Osteoblast (primary cell): ENCODE measurements at places on chromosomes 5 and 9. TPM values are rescaled to one million over a fixed set of nuclear protein-coding genes. Genes with fewer than 3 reads are reported as not detected.
A peak's percentile ranks its signal among the peaks of the same experiment; 100 is the strongest.

The CAVIN4 gene
- total RNA-seq, result 1.4 and 1.5 TPM in 2 replicates

The PPIC gene
- total RNA-seq, result 92.8 and 109 TPM in 2 replicates

- H3K27ac ChIP-seq, result no peak overlapping the region
- DNase-seq, result no peak
- H3K4me1 ChIP-seq, result no peaks in the 10 kb centered on the region
- no peak overlapping the region for H3K4me3 ChIP-seq
These were observed 23.0 kb upstream of the KIF2A start for GRCh38 chr5:62283005-62283404.

DNA sequence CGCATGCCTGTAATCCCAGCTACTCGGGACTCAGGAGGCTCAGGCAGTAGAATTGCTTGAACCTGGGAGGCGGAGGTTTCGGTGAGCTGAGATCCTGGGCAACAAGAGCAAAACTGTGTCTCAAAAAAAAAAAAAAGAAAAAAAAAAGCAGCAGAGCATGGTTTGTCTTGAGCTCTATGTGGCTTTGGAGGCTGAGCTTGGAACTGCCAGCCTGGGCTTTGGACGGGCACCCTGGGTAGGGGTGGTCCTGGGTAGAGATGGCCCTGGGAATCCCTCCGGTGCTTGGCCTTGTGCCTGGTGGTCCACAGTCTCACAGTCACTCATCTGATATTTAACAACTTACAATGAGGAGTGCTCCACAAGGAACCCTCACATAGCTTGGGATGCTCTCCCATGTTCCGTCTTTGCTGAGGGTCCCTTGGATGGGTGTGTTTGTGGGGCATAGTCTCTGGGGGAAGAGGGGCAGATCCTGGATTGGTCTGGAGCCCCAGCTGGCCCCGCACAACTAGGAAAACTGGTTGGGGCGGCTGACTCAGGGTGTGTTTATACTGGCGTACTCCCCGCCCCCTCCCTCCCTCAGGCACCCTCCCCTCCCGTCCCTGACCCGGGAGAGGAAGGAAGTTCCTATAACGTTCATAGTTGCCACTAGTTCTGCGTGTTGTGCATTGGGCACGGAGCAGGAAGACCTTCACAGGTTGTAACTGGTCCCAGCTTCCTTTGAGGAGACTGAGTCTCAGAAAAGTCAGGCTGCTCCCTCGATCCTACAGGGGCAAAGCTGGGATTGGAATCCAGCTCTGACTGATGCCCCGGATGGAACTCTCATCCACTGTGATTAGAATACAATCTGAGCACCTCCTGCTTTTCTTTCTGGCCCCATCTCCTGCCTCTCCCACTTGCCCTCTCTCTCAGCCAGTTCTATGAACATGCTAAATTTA is 11.2 kb downstream of the IER5L start:
- H3K36me3 ChIP-seq, result no peaks in the 10 kb centered on the region
- no peaks in the 10 kb centered on the region for H3K27me3 ChIP-seq
- H3K4me3 ChIP-seq, result peak overlapping the region; percentile 58
- H3K4me1 ChIP-seq, result peaks cover 48% of the 10 kb centered on the region
- peak overlapping the region; percentile 86 for H3K27ac ChIP-seq

- no peak overlapping the region for H3K4me3 ChIP-seq
- H3K4me1 ChIP-seq, result no peaks in the 10 kb centered on the region
- no peak overlapping the region for H3K27ac ChIP-seq
- no peaks in the 10 kb centered on the region for H3K36me3 ChIP-seq
These were observed 76.8 kb downstream of the LMX1B start for GRCh38 chr9:126690431-126691051.

- DNase-seq, result peak; percentile 94
- H3K36me3 ChIP-seq, result no peaks in the 10 kb centered on the region
- H3K27me3 ChIP-seq, result no peaks in the 10 kb centered on the region
These were observed 117.2 kb upstream of the TBCA start for GRCh38 chr5:77893225-77893860.

DNA sequence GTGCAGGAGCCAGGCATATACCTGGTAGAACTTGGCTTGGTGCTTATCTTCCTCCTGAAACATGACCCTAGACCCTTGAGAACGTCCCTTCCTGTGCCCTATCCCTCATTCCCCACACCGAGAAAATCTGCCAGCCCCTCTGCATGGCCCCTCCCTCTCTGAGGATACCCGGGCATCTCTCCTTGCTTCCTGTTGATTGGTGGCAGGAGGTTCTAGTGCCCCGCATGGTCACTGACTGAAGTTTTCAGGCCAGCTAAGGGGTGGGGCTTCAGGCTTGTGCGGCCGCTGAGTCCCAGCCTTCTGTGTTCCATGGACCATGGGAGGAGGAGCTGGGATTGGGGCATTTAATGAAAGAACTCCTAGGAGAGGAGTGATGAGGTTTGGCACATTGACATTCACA is 22.8 kb downstream of the IGIP start:
- H3K4me1 ChIP-seq, result peaks cover 8% of the 10 kb centered on the region
- H3K27ac ChIP-seq, result no peak overlapping the region
- no peak overlapping the region for H3K4me3 ChIP-seq
- DNase-seq, result peak; percentile 97
